Activated T-helper 2 cell treated with anti-CD3 and anti-CD28 coated beads, Interferon-gamma antibody, Interleukin-2, Interleukin-4, amounts not matched to agents 10 μg/mL and 5 μg/mL and 100 μg/mL, durations not matched to agents 14 hours and 24 hours and 36 hours (primary cell): ENCODE measurements at places on chromosomes 1 and 21. TPM values are rescaled to one million over a fixed set of nuclear protein-coding genes. Genes with fewer than 3 reads are reported as not detected.

GRCh38 chr1:66085600-66085999 is 292.9 kb downstream of the PDE4B start:
- DNase-seq = no peak
- H3K27ac ChIP-seq = no peak overlapping the region
- peaks cover 4% of the 10 kb centered on the region for H3K27me3 ChIP-seq
- no peak overlapping the region for H3K4me3 ChIP-seq
- H3K4me1 ChIP-seq = no peaks in the 10 kb centered on the region
- no peaks in the 10 kb centered on the region for H3K36me3 ChIP-seq

DNA sequence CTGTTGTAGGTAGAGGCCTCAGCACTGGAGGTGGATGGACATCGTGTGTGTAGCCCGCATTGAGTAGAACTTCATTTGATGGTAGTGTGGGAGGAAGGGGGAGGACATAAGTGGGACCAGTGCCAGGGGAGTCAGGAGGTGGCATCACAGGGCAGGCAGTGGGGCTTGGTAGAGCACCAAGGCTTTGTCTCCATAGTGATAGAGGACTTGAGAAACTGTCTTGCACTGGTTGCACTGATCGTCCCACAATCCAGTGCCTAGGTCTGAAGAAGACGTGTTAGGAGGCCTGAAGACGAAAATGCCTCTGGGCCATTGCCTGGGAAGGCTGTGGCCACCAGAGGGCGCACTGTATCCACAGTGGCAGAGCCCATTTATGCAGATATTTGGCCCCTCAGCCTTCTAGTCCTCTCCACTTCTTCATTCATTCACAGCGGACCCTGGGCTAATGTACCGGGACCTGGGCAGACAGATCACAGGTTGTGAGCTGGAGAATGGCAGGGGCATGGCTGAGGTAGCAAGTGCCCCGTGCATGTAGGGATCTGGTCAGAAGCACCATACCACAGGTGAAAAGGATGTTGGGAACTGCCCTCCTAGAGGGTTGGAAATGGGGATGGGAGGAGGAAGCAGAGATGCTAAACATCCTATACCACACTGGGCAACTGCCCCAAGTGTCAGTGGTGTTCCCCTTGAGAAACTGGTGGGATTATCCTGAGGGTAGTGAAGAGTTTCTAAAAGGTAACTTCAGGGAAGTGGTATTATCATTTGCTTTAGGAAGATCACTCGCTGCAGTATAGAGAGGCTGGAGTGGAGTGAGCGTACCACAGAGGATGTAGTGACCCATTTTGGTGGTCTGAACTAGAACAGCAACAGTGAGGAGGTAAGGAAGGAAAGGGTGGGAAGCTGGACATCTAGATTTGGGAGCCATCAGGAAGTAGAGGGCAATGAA is 95.3 kb downstream of the PIK3R3 start:
- peak; percentile 71 for DNase-seq
- H3K4me1 ChIP-seq = no peaks in the 10 kb centered on the region
- H3K27me3 ChIP-seq = no peaks in the 10 kb centered on the region

- H3K36me3 ChIP-seq = no peaks in the 10 kb centered on the region
- peaks cover 20% of the 10 kb centered on the region for H3K4me1 ChIP-seq
- peaks cover 28% of the 10 kb centered on the region for H3K27me3 ChIP-seq
- no peak overlapping the region for H3K27ac ChIP-seq
Observed at GRCh38 chr21:42829417-42829816, 49.9 kb downstream of the WDR4 start.

GRCh38 chr1:29172415-29172939 is 9.2 kb downstream of the SRSF4 start:
- H3K27me3 ChIP-seq = no peaks in the 10 kb centered on the region
- H3K4me3 ChIP-seq = no peak overlapping the region
- DNase-seq = no peak
- H3K4me1 ChIP-seq = peaks cover 42% of the 10 kb centered on the region
- peaks cover 59% of the 10 kb centered on the region for H3K36me3 ChIP-seq
- no peak overlapping the region for H3K27ac ChIP-seq

DNA sequence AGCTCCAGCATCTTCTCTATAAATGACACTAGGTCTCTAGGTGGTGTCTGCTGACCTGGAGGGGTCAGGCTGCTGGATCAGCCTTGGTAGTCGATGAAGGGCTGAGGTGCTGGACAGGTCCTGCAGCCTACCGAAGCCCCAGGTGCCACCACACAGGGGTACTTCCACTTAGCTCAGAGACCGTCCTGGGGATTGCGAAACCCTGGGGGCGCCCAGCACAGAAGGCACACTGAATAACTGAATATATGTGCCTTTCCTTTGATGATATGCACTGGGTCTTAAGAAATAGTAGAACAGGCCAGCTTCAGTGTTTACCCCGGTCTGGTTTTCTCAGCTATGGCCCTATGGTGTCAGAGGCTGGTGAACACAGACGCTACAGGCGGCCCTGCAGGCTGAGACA is 10.9 kb downstream of the UBE2J2 start:
- H3K27me3 ChIP-seq = no peaks in the 10 kb centered on the region
- DNase-seq = no peak
- peaks cover 58% of the 10 kb centered on the region for H3K36me3 ChIP-seq
- peaks cover 1% of the 10 kb centered on the region for H3K4me1 ChIP-seq
- H3K4me3 ChIP-seq = no peak overlapping the region

Gene SF3B4
- 109 and 113 TPM in 2 replicates for total RNA-seq

Gene UBXN10
- total RNA-seq = 0.32 and 0.39 TPM in 2 replicates
